ENCODE measurements at places on chromosomes 7 and 10.

DNA sequence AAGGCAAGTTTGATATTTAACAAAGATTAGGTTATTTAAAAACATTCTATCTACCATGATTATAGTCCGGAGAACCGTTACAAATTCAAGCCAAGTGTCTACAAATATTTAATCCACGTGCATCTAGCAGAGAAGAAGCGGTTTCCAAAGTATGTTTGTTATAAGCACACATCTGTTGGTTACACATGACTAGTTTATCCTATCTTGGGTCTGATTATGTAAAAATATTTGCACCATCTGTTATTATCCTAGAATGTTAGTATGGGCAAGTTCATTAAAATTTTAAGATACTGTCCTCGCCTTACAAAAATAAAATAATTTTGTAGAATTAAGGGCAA lies 289.2 kb upstream of the VSTM2A start:
- DNase-seq, result no peak

- no peak for DNase-seq
Observed at GRCh38 chr10:4981722-4982471, 18.7 kb downstream of the AKR1C1 start.

- no peak for DNase-seq
Observed at GRCh38 chr10:34761453-34761852, 53.6 kb downstream of the PARD3 start.

GRCh38 chr10:117373823-117374505 lies 1.3 kb downstream of the PDZD8 start:
- peak; percentile 33 for DNase-seq

- DNase-seq, result no peak
Observed at GRCh38 chr7:145212050-145212449, 376.2 kb upstream of the TPK1 start.

- no peak for DNase-seq
Observed at GRCh38 chr7:48171202-48171601, at the start of gene ABCA13. Gene ABCA13, plus strand, starts transcription at chr7:48171458. Its CDS starts 26 bp downstream, at chr7:48171484.

DNA sequence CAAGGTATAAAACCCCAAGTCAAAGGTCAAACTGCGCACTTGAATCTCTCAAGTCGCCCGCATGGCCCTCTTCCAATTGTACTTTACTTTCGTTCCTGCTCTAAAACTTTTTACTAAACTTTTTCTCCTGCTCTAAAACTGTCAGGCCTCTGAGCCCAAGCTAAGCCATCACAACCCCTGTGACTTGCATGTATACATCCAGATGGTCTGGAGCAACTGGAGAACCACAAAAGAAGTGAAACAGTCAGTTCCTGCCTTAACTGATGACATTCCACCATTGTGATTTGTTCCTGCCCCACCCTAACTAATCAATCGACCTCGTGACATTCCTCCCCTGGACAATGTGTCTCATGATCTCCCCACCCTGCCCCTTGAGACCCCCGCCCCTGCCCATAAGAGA lies 35.6 kb upstream of the PIK3CG start:
- no peak for DNase-seq

DNA sequence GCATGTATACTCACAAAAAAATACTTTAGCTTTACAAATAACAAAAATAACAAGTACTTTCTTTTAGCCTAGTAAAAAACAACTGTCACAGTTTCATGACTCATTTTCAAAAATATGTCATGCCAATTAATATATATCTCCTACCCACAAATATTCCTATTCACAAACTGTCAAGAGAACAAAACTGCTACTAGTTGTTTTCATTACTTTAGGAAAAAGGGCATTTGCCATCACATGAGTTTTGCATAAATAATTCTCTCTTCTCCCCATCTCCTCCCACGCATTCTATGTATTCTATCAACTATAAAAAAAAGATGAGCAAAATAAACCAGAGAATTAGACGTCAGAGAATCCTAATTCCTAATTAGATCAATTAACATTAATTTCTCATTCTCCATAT lies 87.6 kb downstream of the PIP4K2A start:
- no peak for DNase-seq

Measured in A549 (cell line).